Stimulated activated CD8-positive, alpha-beta memory T cell treated with anti-CD3 and anti-CD28 coated beads, Interleukin-4, amount 100 ng/mL, for 4 hours (primary cell): ENCODE measurements at places on chromosomes 5 and 9.

DNA sequence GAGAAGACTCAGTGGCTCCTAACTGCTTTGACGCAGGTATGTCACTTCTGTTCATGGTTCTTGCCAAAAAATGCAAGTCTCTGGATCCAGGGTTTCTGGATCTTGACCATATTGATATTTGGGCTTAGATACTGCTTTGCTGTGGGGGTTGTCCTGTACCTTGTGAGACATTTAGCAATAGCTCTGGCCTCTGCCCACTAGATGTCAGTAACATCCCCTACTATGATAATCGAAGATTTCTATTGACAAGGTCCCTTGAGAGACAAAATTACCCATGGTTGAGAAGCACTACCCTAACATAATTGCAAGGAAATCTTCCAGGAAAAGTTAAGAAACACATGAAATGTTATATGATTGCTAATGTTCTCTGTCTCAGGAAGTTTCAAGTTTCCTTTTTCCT lies 285.4 kb downstream of the TMEM232 start:
- no peak for DNase-seq

GRCh38 chr9:95494416-95495371 lies 22.1 kb downstream of the PTCH1 start:
- peak; percentile 69 for DNase-seq

GRCh38 chr5:169772688-169773087 lies 135.6 kb downstream of the DOCK2 start:
- no peak for DNase-seq

DNA sequence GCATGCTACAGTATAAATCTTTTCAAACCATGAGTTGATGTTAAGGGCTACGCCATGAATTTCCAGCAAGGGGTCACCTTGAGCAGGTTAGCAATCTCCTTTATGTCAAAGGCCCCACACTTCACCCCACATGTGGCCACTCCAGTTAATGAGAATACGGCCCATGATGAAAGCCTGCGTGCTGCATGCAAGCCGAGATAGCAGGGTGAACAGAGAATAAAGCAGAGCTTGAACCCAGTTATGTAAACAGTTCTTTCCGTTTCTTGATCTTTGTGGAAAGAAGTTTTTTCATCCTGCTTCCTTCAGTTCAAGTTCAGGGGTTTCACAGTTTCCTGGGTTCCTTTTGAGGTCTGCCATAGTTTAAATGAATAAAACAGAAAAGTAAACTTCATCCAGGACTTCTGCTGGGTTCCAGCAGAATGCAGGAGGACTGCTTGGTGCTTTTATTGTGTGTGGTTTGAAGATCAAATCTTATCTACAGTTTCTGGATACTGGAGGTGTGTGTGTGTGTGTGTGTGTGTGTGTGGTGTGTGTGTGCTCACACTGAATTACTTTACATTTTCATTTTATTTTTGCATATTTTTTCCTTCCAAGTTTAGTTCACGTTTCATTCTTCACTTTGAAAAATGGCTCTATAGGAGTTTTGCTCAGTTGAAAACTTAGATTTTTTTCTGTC lies 87.1 kb downstream of the HMHB1 start:
- no peak for DNase-seq

DNA sequence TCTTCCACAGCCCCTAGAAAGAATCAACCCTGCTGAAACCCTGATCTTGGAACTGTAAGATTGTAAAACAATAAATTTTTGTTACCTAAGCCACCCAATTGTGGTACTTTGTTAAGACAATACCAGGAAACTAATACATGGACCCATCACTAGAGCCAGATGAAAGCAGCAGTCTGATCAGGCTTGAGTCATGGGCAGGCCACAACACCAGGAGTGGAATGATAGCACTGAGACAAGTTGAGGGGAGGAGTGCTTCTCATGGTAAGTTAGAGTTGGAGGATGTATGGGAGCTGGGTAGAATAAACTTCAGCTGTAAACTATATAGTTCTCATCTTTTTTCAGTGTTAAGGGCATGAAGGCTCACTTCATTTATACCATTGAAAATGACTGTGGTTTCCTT lies 164.4 kb upstream of the OR13F1 start:
- DNase-seq, result no peak

- DNase-seq, result no peak
Measured at GRCh38 chr5:116982035-116982434, 407.4 kb upstream of the SEMA6A start.

DNA sequence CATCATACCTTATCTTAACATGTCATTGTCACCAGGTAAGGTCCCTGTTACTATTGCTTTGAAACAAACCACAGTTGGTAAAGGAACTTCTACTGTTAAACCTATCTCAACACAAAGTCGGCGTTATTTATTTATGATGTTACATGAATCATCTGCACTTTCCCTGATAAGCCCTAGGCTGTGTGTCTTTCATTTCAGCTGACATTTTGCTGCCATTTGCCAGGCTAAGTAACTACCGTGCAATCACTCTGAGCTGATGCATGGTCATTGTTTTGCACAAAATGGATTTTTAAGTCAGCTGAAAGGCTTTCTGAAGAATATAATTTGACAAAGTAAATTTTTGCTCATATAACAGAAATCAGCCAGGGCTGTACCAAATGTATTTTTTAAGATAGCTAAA lies 546.5 kb downstream of the ZNF608 start:
- no peak for DNase-seq

DNA sequence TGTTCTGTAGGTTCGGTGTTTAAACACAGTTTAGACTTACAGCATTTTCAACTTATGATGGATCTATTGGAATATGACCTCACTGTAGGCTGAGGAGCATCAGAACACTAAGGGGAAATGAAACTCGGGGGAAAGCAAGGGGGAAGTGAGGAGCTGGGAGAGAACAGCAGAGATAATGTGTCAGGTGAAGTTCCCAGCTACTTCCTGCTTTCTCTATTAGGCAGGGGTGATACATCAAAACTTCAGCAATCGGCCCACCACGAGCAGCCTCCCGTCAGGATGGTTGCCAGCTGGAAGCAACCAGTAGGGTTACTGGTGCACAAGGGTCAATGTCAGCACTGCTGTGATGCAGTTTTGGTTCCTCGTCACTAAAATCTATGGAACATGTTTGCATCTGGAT lies 34.3 kb downstream of the FAT2 start:
- DNase-seq, result no peak

GRCh38 chr5:66904189-66904588 lies 292.4 kb downstream of the CD180 start:
- DNase-seq, result no peak

- no peak for DNase-seq
Measured at GRCh38 chr5:176441921-176442323, 6.3 kb upstream of the FAF2 start.

GRCh38 chr5:66415208-66415607 lies 181.0 kb upstream of the MAST4 start:
- DNase-seq, result no peak

DNA sequence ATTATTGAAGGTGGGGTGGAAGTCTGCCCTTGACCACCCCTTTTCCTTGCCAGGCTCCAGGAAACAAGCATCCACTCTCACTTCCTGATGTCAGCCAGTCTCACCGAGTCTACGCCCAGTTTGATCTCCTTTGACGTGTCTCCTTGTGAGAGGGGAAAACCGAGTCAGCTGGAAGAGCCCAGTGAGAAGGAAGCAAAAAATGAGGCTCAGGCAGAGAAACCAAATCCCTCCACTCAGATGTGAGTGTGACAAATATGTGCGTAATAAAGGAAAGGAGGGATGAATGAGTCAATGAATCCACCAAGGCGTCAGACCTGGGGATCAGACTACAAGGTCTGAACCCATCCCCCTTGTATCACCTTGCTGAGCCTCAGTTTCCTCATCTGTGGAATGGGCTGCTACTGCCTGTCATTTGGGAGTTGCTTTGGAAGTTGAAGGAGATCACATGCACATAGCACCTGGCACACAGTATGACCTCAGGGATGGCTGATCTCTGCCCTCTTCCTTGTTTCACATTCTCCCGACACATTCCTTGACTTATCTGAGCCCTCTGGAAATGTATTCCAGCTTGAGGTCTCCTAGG lies 61.3 kb upstream of the XPA start:
- no peak for DNase-seq

DNA sequence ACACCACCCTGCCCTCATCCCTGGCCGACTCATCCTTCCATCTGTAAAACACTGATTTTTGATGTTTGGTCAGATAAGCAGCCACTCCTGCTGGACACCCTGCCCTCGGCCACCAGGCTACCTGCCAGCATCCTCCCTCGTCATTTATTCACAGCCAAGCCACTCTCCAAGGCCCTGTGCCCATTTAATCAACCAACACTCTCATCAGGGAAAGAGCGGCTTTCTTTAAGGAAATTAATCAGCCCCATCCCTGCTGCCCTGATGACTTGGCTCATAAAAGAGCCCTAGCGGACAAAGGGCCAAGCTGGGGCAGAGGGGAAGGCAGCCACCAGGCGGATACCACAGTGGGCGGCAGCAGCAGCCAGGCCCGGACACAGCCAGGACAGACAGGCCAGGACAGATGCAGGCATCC lies 52.4 kb downstream of the GOLM1 start:
- DNase-seq, result no peak

DNA sequence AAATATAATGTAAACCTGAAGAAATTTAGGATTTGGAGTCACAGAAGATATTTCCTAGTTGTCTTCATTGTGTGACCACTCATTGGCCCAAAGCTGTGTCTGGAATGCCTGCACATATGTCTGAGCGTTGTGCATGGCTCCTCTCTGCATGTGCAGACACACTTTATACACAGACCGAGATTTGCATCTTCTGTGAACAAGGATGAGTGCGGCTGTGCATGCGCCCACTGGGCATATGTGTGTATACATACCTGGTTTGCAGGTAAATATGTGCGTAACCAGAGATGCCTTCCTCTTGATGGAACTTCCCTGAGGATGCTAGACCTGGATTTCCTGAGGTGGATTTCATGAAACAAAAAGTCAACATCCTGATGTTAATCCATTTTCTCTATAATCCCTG lies 19.1 kb downstream of the PHF2 start:
- DNase-seq, result no peak

GRCh38 chr5:172456076-172456722 lies 1.9 kb upstream of the SH3PXD2B start:
- no peak for DNase-seq

DNA sequence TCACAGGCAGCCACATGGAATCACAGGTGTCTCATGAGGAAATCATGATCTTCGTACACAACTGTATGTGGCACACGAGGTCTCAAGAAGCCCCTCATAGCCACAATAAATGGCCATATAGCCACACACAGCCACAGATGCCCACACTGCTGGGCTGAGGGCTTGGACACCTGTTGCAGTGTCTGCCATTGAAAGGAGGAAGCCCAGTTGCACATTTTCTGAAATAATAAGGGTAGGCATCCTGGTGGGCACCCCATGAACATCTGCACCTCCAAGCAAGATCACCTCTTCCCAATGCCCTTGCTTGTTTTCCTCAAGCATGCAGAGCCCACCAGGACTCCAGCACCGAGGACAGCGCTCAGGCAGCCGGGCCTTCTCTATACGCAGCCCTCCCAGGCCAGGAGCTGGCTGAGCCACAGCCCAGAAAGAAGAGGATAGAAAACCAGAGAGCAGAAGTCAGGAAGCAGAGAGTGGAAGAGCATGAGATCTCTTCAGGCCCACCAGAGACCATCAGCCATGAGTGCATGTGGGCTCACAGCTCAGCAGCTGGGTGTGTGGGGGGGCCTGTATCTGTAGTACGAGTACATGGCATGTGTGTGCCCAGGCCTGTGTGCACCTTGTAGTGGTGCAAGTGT lies 1.0 kb upstream of the ACSL6 start:
- DNase-seq, result no peak

DNA sequence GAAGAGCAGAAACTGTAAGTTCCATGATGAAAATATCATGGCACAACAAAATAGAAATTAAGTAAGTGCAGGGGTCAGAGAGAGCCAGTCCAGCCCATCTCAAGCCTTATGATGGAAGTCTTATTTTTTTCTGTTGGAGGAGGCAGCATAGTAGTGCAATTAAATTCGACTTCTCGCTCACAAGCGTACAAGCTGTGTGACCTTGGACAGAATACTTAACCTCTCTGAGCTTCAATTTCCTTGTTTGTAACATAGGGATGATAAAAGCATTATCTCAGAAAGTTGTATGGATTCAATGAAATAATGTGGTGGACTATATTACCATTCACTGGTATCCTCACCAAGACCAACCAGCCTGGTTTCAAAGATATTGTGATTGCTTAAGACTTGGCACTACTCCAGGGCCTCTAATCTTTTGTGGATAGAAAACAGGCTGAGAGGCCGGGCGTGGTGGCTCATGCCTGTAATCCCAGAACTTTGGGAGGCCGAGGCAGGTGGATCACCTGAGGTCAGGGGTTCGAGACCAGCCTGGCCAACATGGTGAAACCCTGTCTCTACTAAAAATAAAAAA lies 26.8 kb upstream of the MVB12B start:
- DNase-seq, result no peak

DNA sequence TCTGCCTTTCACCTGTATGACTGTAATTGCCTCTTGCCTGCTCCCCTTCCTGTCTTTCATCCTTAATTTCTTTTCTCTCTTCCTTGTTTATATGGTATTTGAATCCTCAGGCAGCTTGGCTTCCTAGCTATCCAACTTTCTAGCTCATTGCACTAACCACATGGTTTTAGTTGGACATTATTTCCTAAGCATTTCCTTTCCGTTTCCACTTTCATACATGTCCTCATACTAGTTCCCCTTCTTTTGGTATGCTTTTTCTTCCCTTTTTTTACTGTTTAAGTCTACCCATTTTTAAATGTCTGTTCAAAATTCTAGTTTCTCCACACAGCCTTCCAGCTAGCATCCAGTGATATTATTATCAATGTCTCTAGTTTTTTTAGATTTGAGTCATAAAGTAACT lies 6.6 kb downstream of the CWC27 start:
- no peak for DNase-seq

DNA sequence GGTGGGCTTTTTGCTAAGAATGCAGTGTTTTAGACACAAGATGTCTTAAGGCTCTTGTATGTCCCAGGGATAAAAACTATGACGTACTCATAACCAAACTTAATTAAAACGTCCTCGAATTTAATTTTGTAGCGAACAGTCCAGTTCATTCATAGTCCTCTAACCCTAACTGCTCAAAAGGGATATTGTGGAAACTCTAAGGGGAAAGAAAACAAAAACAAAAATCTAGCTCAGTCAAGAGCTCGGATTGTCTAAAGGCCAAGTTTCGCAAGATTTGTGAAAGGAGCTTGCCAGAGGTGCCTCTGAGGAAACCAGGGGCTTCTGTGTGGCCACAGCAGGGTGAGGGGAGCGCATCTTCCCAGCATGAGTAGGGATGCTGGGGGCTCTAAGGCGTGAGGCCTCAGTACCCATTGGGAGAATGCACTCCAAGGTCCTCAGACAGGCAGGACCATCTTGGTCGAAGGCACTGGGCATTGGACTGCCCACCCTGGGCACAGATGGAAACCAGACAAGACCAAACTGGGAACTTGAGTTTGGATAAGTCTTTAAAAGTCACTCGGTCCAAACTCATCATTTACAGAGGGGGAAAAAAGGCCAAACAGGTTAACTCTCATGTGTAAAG lies 71.8 kb downstream of the PRRT1B start:
- DNase-seq, result no peak
